Muscle of leg (tissue), 16 donors: ENCODE measurements at places on chromosomes 4 and X. TPM values are rescaled to one million over a fixed set of nuclear protein-coding genes. Genes with fewer than 3 reads are reported as not detected.

DNA sequence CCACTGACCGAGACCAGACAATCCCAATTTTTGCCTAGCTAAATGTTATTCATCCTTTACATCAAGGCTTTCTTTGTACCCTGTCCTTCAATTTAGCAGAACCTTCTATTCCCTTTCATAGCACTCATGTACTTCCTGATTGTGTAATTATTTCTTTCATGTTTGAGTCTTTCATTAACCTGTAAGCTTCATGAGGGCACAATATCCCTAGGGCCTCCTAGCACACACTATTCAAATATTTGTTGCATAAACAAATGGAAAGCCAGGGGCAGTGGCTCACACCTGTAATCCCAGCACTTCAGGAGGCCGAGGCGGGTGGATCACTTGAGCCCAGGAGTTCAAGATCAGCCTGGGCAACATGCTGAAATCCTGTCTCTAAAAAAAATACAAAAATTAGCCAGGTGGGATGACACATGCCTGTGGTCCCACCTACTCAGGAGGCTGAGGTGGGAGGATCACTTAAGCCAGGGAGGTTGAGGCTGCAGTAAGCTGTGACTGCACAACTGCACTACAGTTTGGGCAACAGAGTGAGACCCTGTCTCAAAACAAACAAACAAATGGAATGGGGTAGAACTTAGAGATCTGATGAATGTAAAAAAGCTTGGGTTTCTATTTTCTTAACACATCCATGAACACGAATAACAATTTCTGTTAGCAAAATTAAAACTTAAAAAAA lies 59.0 kb downstream of the SAT1 start:
- DNase-seq = no peak

Gene NOA1
- total RNA-seq = 12.6 TPM

Gene MXRA5
- 47.2 TPM for total RNA-seq

Gene METTL14
- 25.0 TPM for total RNA-seq

Gene USP26
- not detected for total RNA-seq
